T-helper 22 cell (primary cell): ENCODE measurements at places on chromosomes 11 and 22.
A peak's percentile ranks its signal among the peaks of the same experiment; 100 is the strongest.

- DNase-seq = no peak
Measured at GRCh38 chr11:30260813-30261212, 30.0 kb downstream of the FSHB start.

DNA sequence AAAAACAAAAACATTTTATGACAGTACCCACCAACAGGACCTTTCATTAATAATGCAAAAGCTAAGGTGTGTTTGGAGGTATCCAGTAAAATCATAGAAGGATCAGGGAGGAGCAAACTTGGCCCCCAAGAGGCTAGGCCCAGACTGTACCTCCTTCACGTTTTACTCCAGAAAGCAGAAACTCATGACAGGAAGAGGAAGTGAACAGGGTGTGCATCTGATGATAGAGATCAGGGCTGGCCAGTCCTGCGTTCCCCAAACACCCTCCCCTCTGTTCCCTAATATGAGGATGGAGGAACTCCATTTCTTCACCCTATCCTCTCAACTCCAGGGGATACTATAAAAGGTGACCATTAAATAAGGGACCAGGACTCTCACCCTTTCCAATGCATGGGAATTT lies 10.2 kb upstream of the MS4A12 start:
- DNase-seq = no peak

- no peak for DNase-seq
Measured at GRCh38 chr11:76151556-76152085, 54.7 kb downstream of the WNT11 start.

DNA sequence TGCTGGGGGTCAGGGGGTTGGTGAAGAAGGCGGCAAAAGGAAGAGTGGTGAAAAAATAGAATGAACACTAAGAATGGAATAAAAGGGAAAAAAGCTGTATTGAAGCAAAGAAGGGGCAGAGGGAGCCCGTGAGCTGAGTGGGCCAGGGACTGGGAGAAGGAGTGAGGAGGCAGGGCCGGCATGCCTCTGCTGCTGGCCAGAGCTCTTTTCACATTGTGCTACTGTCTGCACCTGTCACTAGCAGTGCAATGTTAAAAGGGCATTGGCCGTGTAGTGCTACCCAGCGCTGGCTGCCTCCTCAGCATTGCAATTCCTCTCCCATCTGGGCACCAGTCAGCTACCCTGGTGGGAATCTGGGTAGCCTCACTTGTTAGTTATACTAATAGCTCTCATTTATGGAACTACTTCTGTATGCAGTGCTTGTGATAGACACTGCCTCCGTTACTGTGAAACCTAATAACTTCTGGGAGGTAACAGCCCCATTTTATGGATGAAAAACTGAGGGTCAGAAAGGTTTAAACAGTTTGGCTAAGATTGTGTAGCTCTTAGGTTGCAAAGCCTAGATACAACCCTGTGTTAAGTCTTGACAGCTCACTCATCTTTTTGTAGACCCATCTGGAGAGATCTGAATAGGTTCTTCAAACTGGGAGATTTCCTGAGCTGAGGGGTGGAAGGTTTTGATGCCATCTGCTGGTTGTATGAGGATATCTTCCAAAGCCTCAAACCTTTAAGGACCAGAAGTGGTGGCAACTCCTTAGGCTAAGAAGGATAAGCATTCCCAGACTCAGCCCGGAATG lies 8.5 kb downstream of the YPEL4 start:
- no peak for DNase-seq

DNA sequence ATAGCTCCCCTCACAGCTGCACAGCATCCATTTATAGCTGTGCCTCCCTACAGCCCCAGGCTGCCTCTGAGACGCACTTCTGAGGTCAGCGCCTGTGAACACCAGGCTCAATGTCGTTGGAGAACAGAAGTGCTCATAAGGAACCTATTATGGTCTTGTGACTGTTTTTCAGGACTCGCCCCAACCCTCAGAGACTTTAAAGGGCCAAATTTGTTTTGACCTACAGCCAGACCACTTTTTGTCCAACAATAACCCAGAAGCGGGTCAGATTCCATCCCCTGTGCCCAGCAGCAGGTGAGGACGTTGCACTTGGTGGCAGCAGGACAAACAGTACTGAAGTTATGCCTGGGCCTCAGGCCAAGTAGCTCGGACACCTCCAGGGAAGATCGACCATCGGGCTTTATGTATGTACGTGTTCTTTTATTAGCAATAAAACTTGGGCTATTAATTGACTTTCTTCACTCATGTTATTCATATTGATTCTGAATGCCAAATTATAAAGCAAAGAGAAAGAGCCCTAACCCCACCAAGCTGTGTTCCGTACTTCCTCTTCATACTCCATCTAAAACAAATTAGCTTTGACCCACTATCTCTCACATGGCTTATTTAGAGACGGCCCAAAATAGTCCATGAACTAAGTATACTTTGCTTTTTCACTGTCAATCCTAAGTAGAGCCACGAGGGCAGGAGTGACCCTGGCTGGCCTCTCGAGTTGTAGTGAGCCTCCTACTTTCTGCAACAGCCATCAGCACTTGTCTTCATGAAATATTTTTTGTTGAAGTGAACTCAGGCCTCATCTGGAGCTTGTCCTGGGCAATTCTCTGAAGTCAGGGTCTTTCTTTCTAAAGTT lies 92.3 kb upstream of the PAX6 start:
- no peak for DNase-seq

DNA sequence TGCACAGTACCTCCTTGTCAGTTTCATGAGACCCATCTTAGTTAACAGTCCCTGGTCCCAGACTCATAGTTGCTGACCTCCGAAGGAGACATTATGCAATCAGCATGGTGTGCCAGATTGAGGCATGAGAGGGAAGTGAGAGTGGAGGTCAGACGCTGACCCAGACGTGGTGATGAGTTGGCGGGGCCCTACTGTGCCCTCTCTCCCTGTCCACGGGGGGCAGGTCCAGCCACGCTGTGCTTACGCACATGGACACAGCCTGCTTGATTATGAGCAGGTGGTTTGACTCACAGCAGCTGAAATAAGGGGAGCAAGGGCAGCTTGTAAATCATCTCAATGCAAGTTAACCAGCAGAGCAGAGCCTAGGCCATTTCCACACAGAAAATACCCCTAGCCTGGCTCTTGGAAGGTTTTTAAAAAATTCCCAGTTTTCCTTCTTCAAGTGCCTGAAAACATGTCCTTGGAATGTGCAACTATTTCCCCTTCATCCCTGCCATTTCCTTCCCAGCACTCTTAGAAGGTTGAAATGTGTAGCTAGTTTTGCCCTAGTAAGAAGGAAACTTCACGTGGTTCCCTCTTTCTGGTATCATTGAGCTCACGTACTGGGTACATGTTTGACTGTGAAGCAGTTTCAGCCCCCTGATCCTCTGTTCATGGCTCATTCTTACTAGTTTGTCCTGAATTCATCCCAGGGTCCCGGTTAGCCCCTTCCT lies 122.6 kb upstream of the SORL1-AS1 start:
- DNase-seq = no peak

- no peak for DNase-seq
Measured at GRCh38 chr11:57094181-57094935, 87.4 kb upstream of the LRRC55 start.

GRCh38 chr11:78050964-78051831 lies 12.5 kb upstream of the THRSP start:
- DNase-seq = no peak

- peak; percentile 64 for DNase-seq
Measured at GRCh38 chr11:118917481-118918127, 8.1 kb downstream of the BCL9L start.

GRCh38 chr11:33893711-33894397 lies 2.0 kb upstream of the LMO2 start:
- DNase-seq = peak; percentile 8

DNA sequence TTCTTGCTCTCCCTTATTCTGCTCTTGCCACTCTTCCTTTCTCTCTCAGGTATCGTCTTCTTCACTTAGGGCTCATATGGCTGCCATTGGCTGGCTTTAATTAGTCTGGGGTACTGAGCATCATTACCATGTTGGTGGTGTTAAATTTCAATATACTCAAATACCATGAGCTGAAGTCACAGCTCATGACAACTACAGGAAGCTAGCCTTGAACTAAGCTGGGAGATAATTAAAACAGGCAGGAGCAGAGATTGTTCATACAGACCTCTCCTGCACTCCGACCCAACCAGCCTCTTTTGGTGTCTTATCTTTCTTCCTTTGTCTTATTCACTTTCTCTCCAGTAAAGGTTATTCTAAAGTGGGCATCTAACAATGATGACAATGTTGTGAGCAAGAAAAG lies 130.9 kb upstream of the BLID start:
- DNase-seq = no peak

DNA sequence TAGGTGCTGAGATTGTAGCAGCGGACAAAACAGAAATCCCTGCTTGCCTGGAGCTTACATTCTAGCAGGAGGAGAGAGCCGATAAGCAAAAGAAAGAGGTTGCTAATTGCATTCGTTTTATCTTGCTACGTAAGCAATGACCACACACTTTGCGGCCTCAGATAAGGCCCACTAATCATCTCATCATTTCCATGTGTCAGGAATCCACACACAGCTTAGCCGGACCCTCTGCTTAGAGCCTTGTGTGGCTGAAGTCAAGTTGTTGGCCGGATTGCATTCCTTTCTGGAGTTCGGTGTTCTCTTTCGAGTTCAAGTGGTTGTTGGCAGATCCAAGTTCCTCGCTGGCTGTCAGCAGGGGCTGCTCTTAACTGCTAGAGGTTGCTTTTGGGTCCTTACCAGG lies 101.6 kb downstream of the CHST1 start:
- DNase-seq = no peak

- DNase-seq = no peak
Measured at GRCh38 chr11:64970731-64971151, 1.2 kb downstream of the MAJIN start.

GRCh38 chr22:42116848-42117424 lies 13.7 kb downstream of the CYP2D6 start:
- no peak for DNase-seq
